ENCODE measurements at places on chromosomes 2 and 18.

DNA sequence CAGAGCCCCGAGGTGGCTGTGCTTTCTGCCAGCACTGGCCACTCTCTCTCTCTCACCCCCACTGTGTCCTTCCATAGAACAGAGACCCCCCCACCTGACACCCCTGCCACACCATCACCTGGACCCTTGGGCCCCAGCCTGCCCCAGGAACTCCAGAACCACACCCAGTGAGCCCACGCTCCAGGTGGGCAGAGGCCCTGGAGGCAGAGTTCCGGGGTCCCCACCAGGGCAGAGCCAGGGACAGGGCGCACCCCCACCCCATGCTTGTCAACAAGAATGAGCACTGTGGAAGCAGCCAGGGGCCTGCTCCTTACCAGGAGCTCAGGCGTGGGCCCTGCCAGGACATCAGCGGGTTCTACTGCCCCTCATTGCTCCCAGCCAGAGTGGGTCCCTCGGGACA, 14.6 kb downstream of the PASK start:
- no peak for DNase-seq

- DNase-seq, result no peak
Measured at GRCh38 chr18:766550-766860, 45.5 kb downstream of the YES1 start.

GRCh38 chr2:235614900-235615712, 121.3 kb downstream of the AGAP1 start:
- DNase-seq, result no peak

- DNase-seq, result no peak
Measured at GRCh38 chr2:81658227-81658626, 1353.7 kb upstream of the LRRTM1 start.

DNA sequence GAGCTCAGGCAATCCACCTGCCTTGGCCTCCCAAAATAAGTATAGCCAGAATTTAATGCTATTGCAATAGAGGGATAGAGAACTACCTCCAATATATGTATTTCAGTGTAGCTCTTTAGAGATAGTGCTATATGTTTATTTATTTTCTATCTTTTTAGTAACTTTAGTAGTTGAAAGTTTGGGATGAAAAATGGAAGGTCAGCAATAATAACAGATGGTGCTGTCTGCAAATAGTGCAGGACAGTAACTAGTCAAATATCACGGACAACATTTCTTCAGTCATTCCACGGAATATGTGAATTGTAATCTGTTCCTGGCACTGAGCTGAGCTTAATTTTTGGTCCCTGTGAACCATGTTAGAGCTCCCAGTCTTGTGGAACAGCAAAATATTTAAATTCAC, 43.2 kb upstream of the GULP1 start:
- no peak for DNase-seq

DNA sequence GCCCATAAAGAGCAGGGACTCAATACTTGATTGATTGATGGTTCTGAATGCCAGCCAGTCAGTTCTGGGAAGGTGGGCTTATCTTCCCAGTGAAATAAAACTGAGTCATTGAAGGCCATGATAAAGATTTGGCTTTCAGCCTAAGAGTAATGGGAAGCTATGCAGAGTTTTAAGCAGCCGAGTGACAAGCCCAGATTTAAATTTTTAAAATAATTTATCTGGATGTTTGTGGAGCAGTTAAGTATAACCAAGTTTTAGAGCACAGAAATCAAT, 122.8 kb downstream of the RAPGEF4 start:
- no peak for DNase-seq

Measured in T-helper 1 cell (primary cell).